ENCODE measurements at places on chromosomes 12 and 14.

DNA sequence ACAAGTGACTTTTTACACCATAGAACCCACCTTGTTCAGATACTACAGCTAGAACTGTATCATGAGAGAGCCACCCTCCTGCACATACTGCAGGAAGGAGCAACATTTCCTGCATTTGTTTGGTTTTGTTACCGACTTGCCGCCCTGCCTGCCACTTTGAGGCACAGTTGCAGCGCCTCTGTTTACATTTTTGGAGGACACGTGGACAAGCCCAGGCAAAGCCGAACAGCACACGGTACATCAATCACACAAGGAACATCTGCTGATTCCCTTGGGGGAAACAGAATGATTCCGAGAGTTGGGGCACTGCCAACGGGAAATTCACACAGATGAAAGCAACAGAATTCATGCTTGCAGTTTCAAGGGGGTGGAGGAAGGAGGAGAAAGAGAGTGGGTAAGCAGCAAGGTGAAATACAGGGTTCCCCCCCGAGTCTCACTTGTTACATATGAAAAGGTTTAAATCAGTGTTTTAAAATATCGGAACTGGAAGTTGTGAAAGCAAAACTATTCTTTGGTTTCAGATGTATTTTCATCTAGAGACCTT is 110.7 kb downstream of the BTG1 start:
- peak; percentile 24 for DNase-seq

GRCh38 chr14:53217316-53217994 is 64.3 kb upstream of the DDHD1 start:
- peak; percentile 84 for DNase-seq

DNA sequence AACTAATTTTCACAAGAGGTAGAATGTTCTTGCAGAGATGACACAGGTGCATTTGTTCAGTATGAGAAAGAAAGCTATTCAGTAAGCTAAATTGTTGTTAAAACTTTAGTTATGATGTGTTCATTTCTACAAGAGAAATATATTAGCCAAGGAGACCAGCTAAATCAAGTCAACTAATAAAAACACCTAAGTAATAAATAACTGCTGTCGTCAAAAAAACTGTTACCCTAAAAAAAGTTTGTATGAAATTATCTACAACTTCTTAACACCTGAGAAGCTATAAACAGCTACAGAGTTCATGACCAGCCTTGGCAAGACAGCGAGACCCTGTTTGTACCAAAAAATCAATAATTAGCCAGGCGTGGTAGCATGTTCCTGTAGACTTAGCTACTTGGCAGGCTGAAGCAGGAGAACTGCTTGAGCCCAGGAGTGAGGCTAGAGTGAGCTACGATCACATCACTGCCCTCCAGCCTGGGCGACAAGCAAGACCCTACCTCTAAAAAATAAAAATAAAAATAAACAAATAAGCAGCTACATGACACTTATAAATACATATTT is 67.6 kb upstream of the AP4S1 start:
- DNase-seq = no peak

DNA sequence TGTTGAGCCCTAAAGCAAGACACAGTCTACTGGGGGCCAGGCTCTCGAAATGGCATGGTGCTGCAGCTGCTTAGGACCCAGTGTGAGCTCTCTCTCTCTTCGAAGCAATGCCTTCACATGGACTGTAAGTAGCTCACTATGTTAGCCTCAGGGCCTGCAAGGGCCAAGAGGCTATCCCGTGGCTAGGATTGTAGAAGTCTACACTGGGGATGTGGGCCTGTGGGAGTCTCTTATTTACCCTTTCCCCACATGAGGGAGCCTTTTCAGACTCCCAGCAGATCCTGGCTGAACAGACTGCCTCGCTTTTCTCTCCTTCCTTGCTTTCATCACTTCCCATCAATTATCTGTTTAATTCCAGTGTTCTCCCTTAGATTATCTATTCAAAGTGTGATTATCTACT is 101.4 kb downstream of the GPR65 start:
- no peak for DNase-seq

GRCh38 chr12:58176296-58176869 is 235.0 kb downstream of the ATP23 start:
- peak; percentile 12 for DNase-seq

DNA sequence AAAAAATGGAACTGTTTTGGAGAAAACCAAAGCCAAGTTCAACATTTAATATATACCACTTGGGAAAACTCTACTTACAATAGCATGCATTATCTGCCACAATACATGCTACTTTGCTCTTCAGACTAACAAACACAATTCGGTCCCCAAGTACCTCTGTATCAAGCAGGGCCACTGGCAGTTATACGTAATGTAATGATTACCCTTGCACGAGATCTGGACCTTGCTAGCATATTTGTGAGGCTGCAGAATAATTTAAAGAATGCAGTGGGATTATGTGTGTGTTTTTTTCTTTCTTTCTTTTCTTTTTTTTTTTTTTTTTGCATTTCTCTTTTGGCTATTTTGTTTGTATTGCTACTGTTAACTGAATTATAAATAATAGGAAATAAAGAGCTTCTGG is 22.8 kb upstream of the PYGL start:
- DNase-seq = no peak

DNA sequence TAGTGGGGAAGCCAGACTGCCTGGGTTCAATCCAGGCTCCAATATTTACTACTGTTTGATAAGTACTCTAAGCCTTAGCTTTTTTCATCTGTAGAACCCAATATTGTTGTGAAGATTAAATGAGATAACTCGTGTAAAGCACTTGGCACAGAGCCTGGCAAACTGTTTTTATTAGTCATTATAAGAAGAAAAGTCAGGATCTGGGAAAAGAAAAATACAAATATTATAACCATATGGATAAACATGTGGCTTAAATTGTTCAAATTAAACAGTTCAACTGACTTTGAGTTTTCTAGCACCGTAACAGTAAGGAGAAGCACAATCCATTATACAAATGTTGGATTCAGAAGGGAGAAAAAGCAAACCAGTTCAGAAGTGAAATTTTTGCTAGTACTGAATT is 22.0 kb upstream of the CDK17 start:
- no peak for DNase-seq

GRCh38 chr12:42502682-42503081 is 86.9 kb downstream of the PRICKLE1 start:
- no peak for DNase-seq

- no peak for DNase-seq
Observed at GRCh38 chr12:131466932-131467331, 244.0 kb upstream of the SFSWAP start.

DNA sequence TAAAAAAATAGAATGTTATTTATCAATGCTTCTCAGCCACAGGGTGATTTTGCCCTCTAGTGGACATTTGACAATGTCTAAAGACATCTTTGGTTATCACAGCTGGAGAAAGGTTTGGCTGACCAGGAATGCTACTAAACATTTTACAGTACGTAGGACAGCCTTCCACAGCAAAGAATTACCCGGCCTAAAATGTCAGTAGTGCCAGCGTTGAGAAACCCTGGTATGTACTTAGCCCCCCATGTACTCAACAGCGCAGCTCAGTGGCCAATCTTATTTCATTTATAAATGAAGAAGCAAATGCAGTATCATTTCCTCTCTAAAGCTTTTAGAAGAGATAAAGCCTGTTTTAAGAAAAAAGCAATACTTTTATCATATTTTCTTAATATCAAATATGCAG is 5.8 kb downstream of the MARK3 start:
- DNase-seq = no peak

DNA sequence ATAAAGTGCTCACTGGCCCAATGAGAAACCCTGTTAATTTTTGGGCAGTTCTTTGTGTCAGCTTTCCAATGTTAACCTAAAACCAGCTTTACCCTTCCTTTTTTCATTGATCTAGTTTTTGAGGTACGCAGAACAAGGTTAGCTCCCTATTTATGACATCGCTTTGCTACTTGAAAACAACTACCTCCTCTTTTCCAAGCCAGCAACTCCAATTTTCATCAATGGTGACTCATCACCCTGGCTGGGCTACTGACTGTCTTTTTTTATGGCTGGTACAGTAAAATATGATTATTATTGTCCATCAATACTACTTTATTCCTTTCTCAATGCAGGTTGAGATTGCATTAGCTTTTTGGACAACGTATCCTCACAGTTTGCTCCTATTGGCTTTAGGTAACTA is 22.5 kb upstream of the AKAP6 start:
- no peak for DNase-seq

GRCh38 chr12:62917926-62918325 is 17.0 kb downstream of the PPM1H start:
- DNase-seq = no peak

DNA sequence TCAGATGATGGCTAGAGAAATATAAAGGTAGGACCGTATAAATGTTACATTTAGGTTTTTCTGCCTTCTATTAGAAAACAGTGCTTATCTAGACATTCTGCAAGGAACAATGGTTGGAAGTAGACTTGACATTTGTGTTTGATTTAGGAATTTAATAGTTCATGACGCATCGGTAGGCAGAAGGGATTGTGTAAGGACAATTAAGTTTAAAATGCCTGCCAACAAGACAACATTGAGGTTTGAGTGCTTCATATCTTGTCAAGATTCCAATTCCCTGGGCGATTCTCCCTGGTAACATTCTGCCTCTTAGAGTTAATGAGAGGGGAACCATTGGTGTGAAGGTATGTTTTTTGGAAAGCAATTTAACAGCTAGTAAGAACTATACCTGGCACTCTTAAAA is 186.8 kb upstream of the RBM19 start:
- no peak for DNase-seq

DNA sequence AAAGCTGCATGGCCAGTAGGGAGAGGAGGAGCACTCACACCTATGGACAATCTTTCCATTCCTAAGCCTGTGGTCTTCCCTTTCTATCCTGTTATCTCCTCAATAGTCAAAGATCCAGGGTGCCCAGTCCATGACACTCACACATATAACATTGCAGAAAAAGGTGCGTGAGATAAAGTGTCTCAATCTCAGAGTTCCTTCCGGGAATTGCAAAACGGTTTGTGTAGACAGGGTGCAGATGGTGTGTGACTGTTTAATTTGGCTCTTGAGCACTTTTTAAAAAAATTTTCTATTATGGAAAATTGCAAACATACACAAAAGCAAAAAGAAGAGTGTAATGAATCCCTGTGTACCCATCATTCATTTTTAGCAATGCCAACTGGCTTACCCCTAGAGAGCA is 1493.6 kb downstream of the AACS start:
- DNase-seq = no peak

DNA sequence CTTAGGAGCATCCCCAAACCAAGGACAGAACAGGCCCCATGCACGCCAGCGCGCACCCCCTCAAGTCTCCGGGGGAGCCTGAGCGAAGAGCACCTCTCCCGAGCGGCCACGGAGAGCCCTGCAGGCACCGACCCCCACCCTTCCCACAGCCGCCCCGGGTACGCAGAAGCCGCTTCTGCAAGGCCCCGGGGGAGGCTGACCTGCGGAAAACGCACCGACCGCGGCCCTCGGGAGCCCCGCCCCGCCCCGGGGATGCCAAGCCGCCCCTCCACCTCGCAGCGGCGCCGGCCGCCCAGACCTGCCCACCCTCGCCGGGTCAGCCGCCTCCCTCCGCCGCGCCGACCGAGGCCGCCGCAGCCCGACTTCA is 385 bp downstream of the CAPRIN2 start:
- DNase-seq = peak; percentile 45

GRCh38 chr12:131091976-131092691 is 138.4 kb downstream of the ADGRD1 start:
- DNase-seq = no peak

DNA sequence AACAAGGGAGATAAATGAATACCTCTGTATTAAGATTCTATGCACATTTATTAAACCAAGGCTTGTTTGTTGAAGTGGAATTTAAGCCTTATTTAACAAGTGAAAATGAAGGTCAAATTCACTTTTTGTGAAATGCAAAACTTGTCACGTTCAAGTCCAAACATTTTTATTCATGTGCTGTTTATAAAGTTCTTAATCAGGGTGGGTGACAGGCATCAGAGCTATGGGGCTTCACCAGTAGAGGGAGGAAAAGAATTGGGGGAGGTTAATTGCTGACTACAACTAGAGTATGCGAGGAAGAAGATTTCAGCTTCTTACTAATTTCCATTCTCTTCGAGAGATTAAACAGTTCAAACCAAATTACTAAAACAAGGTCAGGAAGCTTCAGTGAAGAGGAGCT is 9.7 kb downstream of the MOK start:
- no peak for DNase-seq

- no peak for DNase-seq
Observed at GRCh38 chr14:62939970-62940369, 105.3 kb downstream of the KCNH5 start.

GRCh38 chr12:42660968-42661937 is 71.7 kb upstream of the PRICKLE1 start:
- no peak for DNase-seq

DNA sequence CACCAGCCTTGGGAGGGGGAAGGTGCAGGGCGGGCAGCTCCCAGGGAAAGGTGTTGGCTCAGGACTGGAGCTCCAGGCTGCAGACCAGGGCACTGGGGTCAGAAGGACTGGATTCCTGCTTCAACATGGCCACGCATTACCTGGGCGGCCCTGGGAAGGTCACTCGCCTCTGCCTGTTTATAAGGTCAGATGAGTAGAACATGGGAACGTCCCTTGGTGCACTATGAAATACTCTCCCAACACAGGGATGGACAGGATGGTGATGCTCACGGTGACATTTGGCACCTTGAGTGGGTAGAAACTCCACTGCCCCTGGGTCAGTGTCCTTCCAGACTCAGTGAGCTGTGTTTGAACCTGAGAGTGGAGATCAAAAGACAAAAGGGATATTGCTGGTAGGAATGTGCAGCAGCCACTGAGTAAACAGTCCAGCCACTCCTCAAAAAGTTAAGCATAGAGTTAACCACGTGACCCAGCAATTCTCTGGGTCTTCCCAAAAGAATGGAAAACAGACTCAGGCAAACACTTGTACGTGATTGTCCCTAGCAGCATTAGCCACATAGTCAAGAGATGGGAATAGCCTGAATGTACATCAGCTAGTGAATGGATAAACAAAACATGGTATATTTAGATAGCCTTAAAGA is 9.1 kb upstream of the BDKRB2 start:
- DNase-seq = no peak

DNA sequence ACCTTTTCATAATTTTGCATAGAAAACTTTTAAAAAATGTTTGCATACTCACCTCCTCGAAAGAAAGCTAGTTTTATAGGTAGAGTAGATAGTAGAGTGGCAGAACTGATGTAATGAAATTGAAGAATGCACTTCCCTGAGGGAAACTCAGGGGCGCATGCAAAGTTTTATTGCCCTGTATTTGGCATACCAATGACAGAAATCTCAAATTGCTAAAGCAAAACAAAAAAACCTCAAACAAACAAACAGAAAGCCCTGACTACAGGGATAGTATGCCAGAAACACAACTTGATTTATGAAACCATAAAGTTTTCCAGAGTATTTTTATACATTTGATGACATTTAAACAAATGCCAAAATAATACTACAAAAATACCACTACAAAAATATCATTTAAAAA is 1.8 kb downstream of the RASSF9 start:
- no peak for DNase-seq
